ENCODE measurements at places on chromosomes 5 and 9.

- DNase-seq, result no peak
These were observed 6.7 kb upstream of the OR1N2 start for GRCh38 chr9:122546196-122546595.

- DNase-seq, result peak; percentile 91
These were observed at the start of gene LTC4S for GRCh38 chr5:179793468-179794139. LTC4S (plus strand) TSS chr5:179793986; CDS start chr5:179794081, 95 bp downstream.

- no peak for DNase-seq
These were observed 38.4 kb downstream of the PRRC1 start for GRCh38 chr5:127555826-127556225.

GRCh38 chr9:132745756-132746709 lies 75.8 kb downstream of the GTF3C4 start:
- no peak for DNase-seq

- no peak for DNase-seq
These were observed 66.3 kb downstream of the PSAT1 start for GRCh38 chr9:78363221-78363620.

GRCh38 chr5:135750506-135750905 lies 84.0 kb upstream of the SLC25A48 start:
- DNase-seq, result no peak

DNA sequence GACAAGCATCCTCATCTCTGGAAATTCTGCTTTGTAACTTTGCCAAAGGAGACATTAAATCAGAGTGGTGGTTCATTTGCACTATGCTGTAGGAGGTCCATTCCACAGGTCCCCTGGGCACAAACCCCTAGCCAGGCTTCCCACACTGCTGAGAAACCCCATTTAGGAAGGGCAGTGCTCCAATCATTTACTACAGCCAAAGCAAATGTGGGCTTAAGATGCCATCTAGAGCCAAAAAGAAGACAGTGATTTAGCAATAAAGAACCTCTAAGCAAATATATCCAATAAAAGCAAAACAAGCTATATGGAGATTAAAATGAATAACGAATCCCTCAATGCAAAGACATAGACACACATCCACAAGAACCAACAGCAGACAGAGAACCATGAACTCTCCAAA lies 129.0 kb upstream of the ALDH1B1 start:
- no peak for DNase-seq

- no peak for DNase-seq
These were observed 59.3 kb downstream of the ZFAND5 start for GRCh38 chr9:72305707-72306106.

GRCh38 chr5:133854554-133854953 lies 113.9 kb downstream of the C5orf15 start:
- no peak for DNase-seq

DNA sequence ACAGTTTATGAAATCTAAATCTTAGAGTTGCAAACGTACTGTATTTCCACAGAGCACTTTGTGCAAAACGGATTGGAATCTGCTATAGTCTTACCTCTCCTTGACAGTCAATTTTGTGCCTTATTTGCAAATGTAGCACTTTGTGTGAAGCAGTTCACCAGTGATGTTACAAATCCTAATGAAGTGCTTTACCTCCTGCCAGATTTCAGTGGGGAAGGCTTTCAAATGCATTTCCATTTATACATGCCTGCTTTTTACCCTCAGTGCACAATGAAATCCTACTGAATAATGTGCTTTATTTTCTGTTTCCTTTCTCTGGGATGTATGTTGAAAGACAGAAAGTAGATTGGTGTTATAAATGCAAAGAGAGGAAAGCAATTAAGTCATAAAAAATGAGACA lies 2141.6 kb upstream of the C9orf72 start:
- DNase-seq, result no peak

GRCh38 chr5:179772351-179772750 lies 21.4 kb upstream of the LTC4S start:
- no peak for DNase-seq

GRCh38 chr5:140225396-140225795 lies 50.4 kb downstream of the CYSTM1 start:
- DNase-seq, result no peak
